ENCODE measurements at places on chromosomes 3 and 15. TPM values are rescaled to one million over a fixed set of nuclear protein-coding genes. Genes with fewer than 3 reads are reported as not detected.
A peak's percentile ranks its signal among the peaks of the same experiment; 100 is the strongest.

CASR gene
- not detected for total RNA-seq

DNA sequence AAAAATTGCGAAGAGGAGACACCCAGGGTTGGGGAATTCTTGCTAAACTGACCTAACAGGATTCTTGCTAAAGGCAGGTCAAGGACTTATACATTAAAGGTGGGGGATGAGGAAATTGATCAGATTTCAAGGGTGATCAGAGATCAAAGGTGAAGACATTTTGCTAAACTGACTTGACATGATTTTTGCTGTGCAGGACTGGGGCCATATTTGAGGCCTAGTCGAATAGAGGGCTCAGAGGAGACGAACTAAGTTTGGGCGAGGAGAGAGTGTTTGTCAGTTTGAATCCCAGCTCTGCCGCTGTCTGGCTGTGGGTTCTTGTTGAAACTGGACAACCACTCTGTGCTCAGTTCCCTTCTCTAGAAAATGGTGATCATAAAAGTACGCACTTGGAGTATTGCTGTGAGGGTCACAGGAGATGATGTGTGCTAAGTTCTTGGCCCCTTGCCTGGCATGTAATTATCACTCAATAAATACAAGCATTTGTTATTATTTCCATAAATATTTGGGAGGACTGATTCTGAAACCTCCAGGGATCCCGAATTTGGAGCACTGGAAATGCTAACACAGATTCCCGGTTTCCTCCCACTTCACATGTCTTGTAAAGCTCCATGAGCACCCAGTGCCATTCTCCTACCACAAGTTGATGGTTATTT lies 364.8 kb upstream of the PROK2 start:
- DNase-seq, result no peak

DGKG gene
- total RNA-seq, result 1.4 TPM

DNA sequence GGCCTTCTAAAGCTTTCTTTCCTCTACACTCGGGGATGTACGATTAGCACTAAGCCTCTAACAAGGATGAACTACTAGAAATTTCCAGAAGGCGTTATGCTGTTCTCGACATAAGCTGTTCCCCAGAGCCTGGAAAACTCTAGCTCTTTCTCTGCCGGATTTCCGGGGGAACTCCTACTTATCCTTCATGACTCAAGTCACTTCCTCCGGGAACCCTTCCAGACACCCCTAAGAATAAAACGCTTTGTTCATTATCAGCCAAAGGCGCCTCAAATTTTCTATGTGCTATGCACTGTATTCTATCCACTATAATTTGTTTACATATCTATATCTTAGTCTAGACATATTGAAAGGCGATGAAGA lies 455 bp upstream of the SNAP23 start:
- peak; percentile 24 for DNase-seq

GRCh38 chr3:55543181-55543614 lies 56.1 kb upstream of the WNT5A start:
- no peak for DNase-seq

DNA sequence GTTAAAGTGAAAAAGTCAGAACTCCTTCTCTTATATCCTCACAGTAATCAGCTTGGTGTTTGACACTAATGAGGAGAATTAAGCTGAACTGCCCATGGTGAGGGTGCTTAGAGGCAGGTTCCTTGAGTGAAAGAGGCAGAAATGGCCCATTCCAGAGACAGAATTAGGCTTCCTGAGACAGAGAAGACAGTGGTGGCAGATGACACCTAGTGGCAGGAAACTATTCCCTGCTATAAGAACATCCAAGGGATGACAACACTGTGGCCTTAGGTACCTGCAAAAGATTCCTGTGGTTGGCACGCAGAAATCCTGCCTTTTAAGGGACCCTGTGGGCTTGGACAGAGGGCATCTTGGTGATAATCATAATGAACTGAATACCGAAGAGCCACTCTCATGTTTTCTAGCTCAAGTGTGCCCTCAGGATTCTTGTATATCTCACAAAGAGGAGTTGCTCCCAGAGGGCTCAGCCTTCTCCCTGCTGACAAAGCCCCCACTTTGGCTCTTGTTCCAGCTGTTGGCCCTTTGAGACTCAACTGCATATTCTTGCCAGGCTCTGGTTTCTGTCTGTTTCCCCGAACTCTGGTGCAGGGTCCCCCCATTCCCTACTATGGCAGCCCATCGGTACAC lies 56.0 kb downstream of the KBTBD12 start:
- no peak for DNase-seq

DNA sequence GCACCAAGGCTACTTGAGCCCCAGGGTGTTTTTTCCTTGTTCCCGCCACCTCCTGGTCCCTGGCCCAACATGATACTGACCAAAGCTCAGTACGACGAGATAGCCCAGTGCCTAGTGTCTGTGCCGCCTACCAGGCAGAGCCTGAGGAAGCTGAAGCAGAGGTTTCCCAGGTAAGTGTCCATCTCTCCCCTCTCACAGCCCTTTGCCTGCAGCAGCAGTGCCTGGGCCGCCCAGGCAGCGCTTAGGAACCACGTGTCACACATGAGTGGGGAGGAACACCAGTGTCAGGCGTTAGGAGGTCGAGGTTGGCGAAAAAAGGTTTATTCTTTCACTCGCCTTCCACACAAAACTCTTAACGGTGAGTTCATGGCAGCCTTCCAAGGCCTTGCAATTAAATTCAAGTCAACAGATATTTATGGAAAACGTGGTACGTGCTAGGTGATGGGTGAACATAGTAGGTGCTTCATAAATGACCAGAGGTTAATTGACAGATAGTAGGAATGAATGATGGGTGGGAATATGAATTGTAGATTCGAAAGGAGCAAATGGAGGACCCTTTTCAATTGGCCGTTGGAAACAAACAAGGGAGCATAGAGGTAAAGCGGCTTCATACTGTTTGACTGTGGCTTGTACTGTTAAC lies 486 bp downstream of the CDIN1 start:
- DNase-seq, result no peak

- no peak for DNase-seq
Measured at GRCh38 chr15:48619446-48619845, 26.1 kb downstream of the FBN1 start.

GRCh38 chr15:82810890-82811426 lies 1.5 kb downstream of the WHAMM start:
- peak; percentile 55 for DNase-seq

CLSTN2 gene
- total RNA-seq, result not detected

ATP10A gene
- total RNA-seq, result 47.9 TPM

All from activated T-helper 1 cell treated with anti-CD3 and anti-CD28 coated beads, Interleukin-12 subunit alpha, Interleukin-12 subunit beta, Interleukin-2, Interleukin-4 antibody, amounts not matched to agents 30 ng/mL and 10 ng/mL and 1 ng/mL, durations not matched to agents 14 hours and 24 hours and 36 hours (primary cell).